PC-9 (cell line): ENCODE measurements at places on chromosomes 2 and 18. TPM values are rescaled to one million over a fixed set of nuclear protein-coding genes. Genes with fewer than 3 reads are reported as not detected.

GRCh38 chr18:78665644-78666043 lies 314.0 kb upstream of the SALL3 start:
- DNase-seq = no peak

GRCh38 chr2:33530690-33531548 lies 54.5 kb downstream of the RASGRP3 start:
- DNase-seq = no peak

INO80B gene
- 32.5 and 34.2 TPM in 2 replicates for total RNA-seq

- DNase-seq = no peak
Measured at GRCh38 chr2:45171136-45171501, 161.9 kb upstream of the SIX2 start.

DNA sequence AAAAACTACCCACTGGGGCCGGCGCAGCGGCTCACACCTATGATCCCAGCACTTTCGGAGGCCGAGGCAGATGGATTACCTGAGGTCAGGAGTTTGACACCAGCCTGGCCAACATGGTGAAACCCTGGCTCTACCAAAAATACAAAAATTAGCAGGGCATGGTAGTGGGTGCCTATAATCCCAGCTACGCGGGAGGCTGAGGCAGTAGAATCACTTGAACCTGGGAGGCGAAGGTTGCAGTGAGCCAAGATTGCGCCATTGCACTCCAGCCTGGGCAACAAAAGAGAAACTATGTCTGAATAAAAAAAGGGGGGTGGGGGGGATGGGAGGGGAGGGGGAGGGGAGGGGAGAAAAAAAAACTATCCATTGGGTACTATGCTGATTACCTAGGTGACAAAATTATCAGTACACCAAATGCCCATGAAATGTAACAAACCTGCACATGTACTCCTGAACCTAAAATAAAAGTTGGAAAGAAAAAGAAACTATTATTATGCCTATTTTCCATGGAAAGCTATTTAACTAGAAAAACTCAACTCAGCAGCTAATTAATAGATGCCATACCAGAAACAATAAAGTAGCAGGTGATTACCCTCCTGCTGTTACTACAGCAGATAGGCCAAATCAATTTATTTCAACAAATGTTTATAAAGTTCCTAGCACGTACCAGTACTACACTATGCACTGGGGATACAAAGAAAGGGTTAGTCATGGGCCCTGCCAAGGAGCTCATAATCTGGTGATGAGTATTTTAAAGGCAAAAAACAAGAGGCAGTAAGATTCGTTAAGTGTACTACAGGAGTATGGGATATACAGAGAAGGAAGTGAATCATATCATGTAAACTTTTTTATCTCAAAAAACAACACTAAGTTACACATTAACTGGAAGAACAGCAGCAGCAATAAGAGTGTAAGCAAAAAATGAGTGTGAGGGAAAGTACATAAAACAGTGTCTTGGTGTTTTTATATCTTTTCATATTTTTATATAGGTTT lies 112.8 kb upstream of the SLC39A10 start:
- DNase-seq = no peak

- no peak for DNase-seq
Measured at GRCh38 chr2:124810132-124810531, 785.0 kb downstream of the CNTNAP5 start.
